ENCODE measurements at places on chromosomes 7 and 10.

- DNase-seq = no peak
Measured at GRCh38 chr7:39904077-39904486, 46.0 kb upstream of the CDK13 start.

GRCh38 chr7:30913821-30914515 lies 2.3 kb downstream of the AQP1 start:
- DNase-seq = no peak

DNA sequence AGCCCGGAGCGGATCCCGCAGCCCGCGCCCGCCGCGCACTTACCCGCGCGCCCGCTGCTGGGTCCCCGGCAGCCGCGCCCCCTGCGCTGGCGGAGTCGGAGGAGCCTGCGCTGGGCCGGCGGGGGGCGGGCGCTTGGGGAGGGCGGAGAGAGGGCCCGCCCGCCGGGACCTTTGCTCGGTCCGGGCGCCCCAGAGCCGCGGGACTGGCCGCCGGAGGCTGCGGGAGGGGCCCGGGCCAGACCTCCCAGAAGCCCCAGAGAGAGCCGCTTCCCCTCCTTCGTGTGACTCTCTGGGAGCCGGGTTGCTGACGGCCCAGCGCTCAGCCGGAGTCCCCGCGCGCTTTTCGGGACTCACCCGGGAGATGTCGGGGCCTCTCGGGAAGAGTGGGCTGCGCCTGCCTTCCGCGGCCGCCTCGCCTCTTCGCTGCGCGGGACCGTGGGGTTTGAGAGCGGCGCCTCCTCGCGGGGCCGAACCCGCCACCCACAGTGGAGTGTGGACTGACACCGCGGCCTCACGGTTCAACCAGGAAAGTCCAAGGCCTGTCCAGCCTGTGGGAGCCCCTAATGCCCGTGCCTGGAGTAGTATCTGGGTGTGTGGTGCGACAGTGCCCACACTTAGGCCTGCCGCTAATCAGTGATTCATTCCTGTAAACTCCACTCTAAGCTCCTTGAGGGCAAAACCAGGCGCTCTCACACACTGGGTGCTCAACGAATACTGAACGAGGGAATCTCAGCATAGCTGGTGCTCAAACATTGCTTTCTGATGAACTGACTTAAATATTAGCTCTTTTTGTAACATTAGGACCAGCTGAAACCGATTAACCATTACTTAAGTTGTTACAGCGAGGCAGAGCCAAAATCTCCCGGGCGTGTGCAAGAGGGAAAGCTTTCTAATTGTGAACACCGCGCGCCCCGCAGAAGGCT lies at the start of gene GSDME:
Gene GSDME (minus strand): TSS at position 112 of the 923 bp plus-strand sequence. CDS start 7,690 bp downstream, outside the sequence.
- DNase-seq = peak; percentile 73

DNA sequence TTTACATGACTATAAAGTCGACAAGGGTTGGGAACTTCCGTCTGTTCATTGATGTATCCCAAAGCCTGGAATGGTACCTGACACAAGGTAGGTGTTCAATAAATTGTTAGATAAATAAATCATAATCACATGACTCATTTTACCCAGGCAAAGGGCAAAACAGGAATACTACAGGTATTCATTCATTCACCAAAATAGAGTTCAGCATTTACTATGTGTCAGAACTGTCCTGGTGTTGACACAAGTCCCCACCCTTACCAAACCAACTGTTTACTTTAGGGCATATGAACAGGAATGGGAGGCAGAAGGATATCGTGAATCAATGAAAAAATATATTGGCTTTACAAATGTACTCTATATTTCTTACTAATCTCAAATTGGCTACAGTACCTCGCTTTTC lies 666 bp upstream of the YAE1 start:
- DNase-seq = no peak

DNA sequence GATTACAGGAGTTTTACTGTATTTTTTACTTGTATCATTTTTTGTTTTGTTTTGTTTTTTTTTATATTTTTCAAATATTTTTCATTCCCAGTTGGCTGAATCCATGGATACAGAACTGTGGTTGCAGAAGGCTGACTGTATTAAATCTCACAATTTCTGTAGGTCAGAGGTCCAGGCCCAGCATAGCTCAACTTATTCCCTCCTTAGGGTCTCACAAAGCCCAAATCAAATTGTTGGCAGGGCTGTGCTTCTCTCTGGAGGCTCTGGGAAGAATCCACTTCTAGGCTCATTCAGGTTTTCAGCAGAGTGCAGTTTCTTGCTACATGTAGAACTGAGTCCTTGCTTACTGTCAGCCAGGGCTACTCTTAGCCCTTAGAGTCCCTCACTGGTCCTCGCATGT lies 22.6 kb downstream of the TSPAN14 start:
- DNase-seq = no peak

DNA sequence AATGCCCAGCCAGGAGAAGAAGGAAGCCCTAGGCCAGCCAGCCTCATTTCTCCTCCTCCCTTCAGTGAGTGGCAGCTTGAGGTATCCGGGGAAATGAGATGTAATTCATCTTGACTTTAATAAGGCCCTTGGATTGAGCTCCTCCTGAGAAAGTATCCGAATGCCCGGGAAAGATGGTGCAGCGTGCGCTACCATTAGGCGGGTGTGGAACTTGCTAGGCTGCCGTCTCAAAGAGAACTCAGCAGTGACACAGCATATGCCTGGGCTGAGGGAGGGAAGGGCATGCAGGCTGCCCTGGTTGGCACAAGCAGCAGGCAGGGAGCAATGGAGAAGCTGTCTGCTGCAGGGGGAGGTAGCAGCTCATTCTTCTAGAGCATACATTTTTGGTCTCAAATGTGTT lies 659.8 kb upstream of the FOXK1 start:
- DNase-seq = no peak

GRCh38 chr10:64484811-64485330 lies 963.7 kb downstream of the REEP3 start:
- DNase-seq = no peak

- DNase-seq = no peak
Measured at GRCh38 chr7:135670179-135670578, 7.9 kb downstream of the STMP1 start.

DNA sequence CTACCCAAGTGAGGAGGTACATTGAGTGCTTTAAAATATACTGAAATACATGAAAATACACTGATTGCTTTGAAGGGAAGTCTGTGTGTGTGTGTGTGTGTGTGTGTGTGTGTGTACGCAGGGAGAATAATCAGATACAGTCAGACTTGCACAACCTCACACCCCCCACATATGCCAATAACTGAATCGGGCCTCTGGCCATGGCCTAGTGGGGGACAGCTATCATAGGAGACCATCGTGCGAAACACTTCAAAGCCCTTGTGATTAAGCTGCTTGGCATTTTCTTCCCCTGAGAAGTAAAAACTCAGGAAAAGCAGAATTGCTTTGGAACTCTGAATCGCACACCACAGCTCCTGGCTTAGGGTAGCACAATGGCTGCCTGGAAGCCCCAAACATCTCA lies 135.1 kb downstream of the C10orf105 start:
- DNase-seq = no peak

DNA sequence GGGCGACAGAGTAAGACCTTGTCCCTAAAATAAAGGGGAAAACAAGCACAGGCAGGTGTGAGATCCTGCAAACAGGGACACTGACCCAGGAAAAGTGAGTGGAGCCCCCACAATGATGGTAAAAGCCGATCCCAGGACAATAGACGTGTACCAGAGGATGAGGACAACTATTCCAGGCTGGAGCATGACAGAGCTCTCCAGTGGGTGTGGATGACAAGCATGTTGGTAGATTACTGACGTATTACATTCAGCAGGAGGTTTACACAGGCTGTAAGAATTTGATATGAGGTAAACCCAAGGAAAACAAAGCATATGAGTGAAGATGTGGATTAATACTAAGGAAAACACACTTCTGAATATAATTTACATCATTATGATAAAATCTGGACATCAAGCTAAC lies 27.8 kb upstream of the SMURF1 start:
- DNase-seq = no peak
